ENCODE measurements at places on chromosomes 3 and 15.

GRCh38 chr15:85673326-85673725 is 121.4 kb downstream of the KLHL25 start:
- DNase-seq, result no peak

DNA sequence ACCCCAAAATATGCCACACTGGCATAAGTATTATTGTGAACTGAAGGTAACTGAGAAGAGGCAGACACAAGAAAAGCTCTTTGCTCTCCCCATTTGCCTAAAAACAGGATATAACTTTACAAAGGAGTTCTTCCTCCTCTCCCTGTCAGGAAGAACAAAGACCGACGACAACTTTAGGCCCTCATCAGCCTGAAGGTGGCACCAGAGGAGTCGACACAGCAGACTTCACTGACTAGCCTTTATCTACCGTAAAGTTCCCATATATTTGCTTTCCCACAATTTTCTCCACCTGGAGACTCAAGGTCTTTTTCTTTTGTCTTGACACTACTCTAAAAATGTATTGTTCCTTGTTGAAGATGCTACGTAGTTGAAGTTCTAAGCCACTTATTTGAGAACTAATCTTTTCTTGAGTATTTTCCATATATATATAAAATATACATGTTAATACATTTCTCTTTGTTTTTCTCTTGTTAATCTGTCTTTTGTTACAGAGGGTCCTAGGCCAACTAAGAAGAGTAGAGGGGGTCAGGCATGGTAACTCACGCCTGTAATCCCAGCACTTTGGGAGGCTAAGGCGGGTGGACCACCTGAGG is 16.2 kb upstream of the XIRP1 start:
- peak; percentile 11 for DNase-seq

DNA sequence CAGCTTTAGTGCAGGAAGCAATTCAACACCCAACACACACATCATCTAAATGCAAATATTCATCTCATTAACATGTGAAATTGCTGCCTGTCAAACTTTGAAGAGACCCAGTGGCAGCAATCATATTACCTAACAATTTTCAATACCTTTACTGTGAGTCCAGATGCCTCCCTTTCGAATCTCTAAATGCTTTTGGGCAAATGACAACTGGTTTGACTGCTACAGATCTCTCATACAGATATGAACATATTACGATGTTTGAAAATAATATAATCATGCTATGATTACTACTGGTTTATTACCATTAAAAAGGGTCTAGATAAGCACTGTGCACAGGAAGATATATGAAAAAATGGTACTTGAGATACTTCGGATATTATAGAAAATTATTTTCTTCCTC is 137.9 kb downstream of the ADAMTS9 start:
- no peak for DNase-seq

GRCh38 chr3:185332026-185332735 is 30.8 kb upstream of the MAP3K13 start:
- DNase-seq, result no peak

DNA sequence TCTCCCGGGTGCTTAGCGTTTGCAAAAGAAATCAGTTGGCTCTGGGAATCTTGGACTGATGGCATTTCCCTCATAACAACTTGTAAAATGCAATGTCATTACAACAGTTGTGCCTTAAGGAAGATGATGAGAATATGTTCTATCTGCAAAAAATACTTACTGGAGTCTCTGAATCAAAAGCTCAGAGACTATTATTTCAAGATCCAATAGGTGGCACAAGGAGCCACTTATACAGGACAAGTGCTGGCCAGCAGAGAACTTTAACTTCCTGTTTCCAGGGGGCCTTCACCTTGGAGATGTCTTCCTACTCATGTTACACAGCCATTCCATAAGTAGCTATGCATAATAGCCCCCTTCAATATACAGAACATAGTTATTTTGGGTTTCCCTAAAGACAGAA is 8.9 kb upstream of the RPS27L start:
- DNase-seq, result no peak

GRCh38 chr15:71889385-71889784 is 79.0 kb downstream of the NR2E3 start:
- no peak for DNase-seq
